Activated CD4-positive, alpha-beta memory T cell treated with anti-CD3 and anti-CD28 coated beads, Interleukin-2, amount 10 ng/mL, durations not matched to agents 7 days and 5 days (primary cell): ENCODE measurements at places on chromosomes 6 and 20.

DNA sequence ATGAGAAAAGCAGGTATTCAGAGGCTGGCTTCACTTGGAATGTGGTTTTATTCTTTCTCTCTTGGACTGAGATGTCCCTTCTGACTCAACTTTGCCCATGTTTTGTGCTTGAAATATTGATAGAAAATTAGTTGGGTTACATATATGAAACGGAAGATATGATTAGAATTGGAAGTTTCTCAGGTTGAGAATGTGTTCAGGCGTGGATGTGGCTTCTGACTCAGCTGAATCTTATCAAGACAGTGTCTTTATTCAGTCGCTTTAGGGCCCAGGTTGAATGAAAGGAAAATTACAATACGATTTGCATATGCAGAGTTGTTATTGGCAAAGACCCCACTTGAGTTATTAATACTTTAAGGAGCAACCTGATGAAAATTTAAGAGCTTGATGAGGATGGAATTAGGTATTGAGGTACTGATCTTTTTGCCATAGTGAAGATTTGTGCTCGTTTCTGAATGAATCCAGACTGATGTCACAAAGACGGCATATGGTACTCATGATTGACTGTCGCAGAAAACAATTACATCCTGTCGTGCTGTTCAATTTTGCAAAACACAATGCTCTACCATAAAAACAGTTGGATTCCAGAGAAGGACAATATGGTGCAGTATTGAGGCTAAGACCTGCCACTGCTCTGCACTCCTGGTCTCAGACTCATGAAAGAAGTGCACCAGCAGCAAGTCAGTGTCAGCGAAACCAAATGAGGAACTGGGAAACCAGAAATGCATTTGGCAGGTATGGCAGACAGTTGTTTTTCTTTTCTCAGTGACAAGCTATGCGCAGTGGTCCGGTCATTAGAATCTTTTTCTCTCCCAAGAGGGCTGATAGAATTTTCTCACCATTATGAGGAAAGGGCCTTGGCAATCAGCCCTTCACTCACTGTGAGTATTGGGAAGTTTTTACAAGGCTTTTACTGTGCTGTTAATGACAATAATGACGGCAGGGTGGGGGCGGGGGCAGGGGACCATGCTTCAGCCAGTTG is 158.3 kb downstream of the DOK5 start:
- DNase-seq = no peak
- H3K27ac ChIP-seq = no peak overlapping the region
- H3K27me3 ChIP-seq = no peaks in the 10 kb centered on the region

DNA sequence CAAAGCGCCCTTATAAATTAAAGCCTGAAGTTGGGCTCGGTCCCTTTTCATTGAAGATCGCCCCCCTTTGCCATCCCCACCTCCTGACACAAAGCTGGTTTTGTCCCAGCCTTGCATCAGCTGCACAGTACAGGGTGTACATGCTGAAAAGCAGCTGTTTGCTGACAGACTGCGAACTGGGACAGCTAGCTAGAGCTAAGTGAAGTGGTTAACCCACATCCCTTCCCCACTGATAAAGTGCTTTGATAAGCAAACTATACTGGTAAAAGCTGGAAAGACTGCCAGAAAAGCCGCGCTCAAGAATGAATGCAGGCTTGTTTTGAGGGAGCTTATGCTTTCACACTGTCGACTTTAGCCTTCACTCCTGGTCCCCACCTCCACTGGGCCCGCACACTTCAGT is 207.3 kb downstream of the GMDS start:
- peaks cover 3% of the 10 kb centered on the region for H3K36me3 ChIP-seq
- no peak overlapping the region for H3K27ac ChIP-seq
- H3K4me1 ChIP-seq = peaks cover 25% of the 10 kb centered on the region
- H3K27me3 ChIP-seq = peaks cover 7% of the 10 kb centered on the region
- DNase-seq = peak; percentile 60

GRCh38 chr6:17165383-17165782 is 63.5 kb downstream of the STMND1 start:
- H3K4me3 ChIP-seq = no peak overlapping the region
- no peak for DNase-seq
- no peaks in the 10 kb centered on the region for H3K4me1 ChIP-seq
- no peak overlapping the region for H3K27ac ChIP-seq

GRCh38 chr6:52595000-52595795 is 18.3 kb upstream of the TRAM2 start:
- no peaks in the 10 kb centered on the region for H3K36me3 ChIP-seq
- no peak for DNase-seq
- no peak overlapping the region for H3K4me3 ChIP-seq
- no peak overlapping the region for H3K27ac ChIP-seq

DNA sequence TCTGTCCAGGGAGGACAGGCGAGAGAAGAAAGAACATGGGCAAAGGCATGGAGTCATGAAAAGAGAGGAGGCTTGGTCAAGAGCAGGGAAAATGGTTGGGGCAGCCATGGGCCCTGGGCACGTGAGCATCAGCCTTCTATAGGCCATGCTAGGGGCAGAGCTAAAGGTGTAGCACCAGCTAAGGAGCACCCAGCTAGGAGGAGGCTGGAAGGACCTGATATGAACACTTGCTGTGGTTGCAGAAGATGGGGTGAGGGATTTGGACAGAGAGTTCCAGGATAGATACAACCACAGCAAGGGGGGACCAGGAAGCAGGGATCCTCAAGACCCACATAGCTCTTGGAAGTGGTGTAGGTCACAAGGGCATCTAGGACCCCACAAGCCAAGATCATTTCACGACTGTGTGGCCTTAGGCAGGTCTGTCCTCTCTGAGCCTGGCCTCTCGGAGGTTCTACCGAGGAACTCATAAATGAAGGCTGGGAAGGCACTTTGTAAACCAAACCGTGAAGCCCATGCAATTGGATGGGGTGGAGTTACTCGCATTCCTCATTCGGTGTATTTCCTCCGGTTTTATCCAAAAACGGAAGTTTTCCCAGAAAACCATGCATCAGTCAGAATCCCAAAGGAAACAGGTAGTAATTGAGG is 74.0 kb upstream of the TOP1 start:
- H3K27me3 ChIP-seq = peaks cover 7% of the 10 kb centered on the region
- peaks cover 6% of the 10 kb centered on the region for H3K36me3 ChIP-seq
- H3K4me1 ChIP-seq = peaks cover 5% of the 10 kb centered on the region
- DNase-seq = no peak
- H3K4me3 ChIP-seq = no peak overlapping the region

DNA sequence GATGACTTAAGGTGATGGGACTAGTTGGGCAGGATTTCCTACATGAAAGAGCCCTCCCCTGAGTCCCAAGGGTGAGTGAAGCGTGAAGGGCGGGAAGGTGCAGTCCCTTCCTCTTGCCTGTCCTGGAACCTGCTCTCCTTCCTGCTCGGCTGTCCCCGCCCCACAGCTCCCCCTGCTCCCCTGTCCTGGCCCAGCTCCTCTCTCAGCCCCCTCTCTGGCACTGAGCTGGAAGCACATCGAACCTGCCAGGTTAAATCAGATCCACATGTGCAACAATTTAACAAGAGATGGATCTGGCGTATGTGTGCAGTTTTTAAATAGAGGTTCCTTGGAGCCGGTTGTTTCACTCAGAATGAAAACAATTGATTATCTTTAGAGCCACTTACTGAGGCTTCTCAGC is 95.0 kb downstream of the LRFN2 start:
- no peaks in the 10 kb centered on the region for H3K4me1 ChIP-seq
- H3K36me3 ChIP-seq = no peaks in the 10 kb centered on the region
- no peak overlapping the region for H3K27ac ChIP-seq

GRCh38 chr6:134814076-134814695 is 135.7 kb downstream of the ALDH8A1 start:
- no peaks in the 10 kb centered on the region for H3K4me1 ChIP-seq
- no peak for DNase-seq
- H3K4me3 ChIP-seq = no peak overlapping the region
- no peaks in the 10 kb centered on the region for H3K36me3 ChIP-seq

- no peaks in the 10 kb centered on the region for H3K36me3 ChIP-seq
- H3K4me1 ChIP-seq = no peaks in the 10 kb centered on the region
- H3K27me3 ChIP-seq = no peaks in the 10 kb centered on the region
- DNase-seq = no peak
- no peak overlapping the region for H3K4me3 ChIP-seq
Measured at GRCh38 chr6:121112356-121112755, 221.9 kb downstream of the TBC1D32 start.

GRCh38 chr6:80214436-80215022 is 108.1 kb downstream of the BCKDHB start:
- H3K4me3 ChIP-seq = no peak overlapping the region
- peaks cover 13% of the 10 kb centered on the region for H3K4me1 ChIP-seq
- no peaks in the 10 kb centered on the region for H3K27me3 ChIP-seq
- H3K36me3 ChIP-seq = no peaks in the 10 kb centered on the region

DNA sequence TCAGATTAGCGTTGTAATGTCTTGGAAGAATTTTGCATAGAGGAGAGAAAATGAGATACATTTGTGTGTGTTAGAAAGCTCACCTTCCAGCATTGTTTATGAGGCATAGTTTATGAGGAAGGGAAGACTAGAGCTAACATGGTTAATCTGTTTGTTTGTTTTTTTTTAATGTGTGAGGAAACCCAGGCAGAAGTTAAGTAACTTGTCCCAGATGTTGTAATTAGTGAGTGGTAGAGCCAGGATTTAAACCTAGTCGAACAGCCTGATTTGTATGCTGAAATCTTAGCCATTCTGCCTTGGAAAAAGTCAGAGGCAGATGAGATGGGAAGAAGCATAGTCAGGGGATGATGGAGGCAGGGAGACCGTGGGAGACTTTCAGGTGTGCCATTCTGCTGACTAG is 29.1 kb downstream of the NDUFAF5 start:
- no peak overlapping the region for H3K27ac ChIP-seq
- peaks cover 35% of the 10 kb centered on the region for H3K36me3 ChIP-seq
- no peak overlapping the region for H3K4me3 ChIP-seq
- DNase-seq = no peak

DNA sequence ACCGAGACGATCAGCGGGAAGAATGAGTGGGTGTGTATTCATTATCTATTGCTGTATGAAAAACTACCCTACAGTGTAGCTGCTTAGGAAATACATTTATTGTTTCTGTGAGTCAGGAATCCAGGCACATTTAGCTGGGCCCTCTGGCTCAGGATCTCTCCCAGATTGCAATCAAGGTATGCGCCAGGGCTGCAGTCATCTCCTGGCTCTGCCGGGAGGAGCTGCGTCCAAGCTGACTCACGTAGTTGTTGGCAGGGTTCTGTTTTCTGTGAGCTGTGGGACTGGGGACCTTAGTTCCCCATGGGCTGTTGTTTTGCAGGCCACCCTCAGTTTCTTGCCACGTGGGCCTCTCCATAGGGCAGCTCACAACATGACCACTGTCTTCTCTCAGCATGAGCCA is 68.2 kb upstream of the FUCA2 start:
- H3K27ac ChIP-seq = no peak overlapping the region
- no peaks in the 10 kb centered on the region for H3K27me3 ChIP-seq
- H3K4me3 ChIP-seq = no peak overlapping the region
- DNase-seq = no peak
- peaks cover 15% of the 10 kb centered on the region for H3K4me1 ChIP-seq

- H3K4me3 ChIP-seq = no peak overlapping the region
- H3K4me1 ChIP-seq = peaks cover 14% of the 10 kb centered on the region
- no peaks in the 10 kb centered on the region for H3K27me3 ChIP-seq
Measured at GRCh38 chr20:49866051-49866450, 49.3 kb downstream of the SPATA2 start.

GRCh38 chr20:48128436-48128835 is 343.2 kb upstream of the SULF2 start:
- H3K4me1 ChIP-seq = no peaks in the 10 kb centered on the region
- no peaks in the 10 kb centered on the region for H3K36me3 ChIP-seq

- no peaks in the 10 kb centered on the region for H3K27me3 ChIP-seq
- no peaks in the 10 kb centered on the region for H3K4me1 ChIP-seq
- no peak for DNase-seq
- H3K4me3 ChIP-seq = no peak overlapping the region
Measured at GRCh38 chr6:122035173-122035572, 364.3 kb upstream of the HSF2 start.

- H3K27ac ChIP-seq = no peak overlapping the region
- no peak for DNase-seq
- H3K36me3 ChIP-seq = no peaks in the 10 kb centered on the region
- no peak overlapping the region for H3K4me3 ChIP-seq
- H3K27me3 ChIP-seq = no peaks in the 10 kb centered on the region
Measured at GRCh38 chr20:54727490-54727889, 252.1 kb downstream of the DOK5 start.

DNA sequence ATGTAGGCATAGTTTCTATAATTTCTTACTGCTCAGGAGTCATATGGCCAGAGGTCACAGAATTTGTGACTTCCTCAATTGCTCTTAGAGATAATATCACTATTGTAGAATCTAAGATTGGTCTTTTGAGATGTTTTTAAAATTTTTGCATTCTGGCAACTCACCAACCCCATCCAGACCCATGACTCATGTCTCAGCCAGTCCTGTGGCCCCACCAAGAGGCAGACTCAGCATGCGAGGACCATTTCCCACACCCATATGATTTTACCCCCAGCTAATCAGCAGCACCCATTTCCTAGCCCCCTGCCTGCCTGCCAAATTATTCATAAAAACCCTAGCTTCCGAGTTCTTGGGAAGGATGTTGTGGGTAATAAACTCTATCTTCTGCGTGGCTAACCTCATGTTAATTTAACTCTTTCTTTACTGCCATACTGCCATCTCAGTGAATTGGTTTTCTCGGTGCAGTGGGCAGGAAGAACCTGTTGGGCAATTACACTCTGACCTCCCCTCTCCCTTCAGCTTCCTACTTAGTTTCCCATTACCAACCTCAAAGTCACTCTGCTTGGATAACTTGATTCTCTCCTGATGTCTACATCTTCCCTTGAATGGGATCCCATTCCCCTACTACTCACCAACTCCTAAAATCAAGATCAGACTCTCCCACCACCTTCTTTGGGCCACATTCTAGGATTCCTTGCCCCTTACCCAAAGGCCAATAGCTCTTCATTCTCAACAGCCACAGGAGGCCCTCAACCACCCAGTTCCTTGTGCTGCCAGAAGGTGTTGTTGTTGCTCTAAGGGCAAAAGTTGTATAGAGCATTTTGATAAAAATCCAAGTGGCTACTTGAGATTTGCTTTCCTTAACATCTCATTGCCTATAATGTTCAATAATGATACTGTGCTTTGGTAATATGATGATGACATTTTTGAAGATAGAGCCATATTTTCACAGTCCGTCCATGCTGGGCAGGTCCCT is 16.2 kb upstream of the IYD start:
- H3K27ac ChIP-seq = no peak overlapping the region
- no peaks in the 10 kb centered on the region for H3K36me3 ChIP-seq
- H3K4me3 ChIP-seq = no peak overlapping the region
- H3K27me3 ChIP-seq = peaks cover 10% of the 10 kb centered on the region

- H3K27ac ChIP-seq = no peak overlapping the region
- no peak overlapping the region for H3K4me3 ChIP-seq
- no peaks in the 10 kb centered on the region for H3K27me3 ChIP-seq
Measured at GRCh38 chr6:169918239-169918953, 167.0 kb downstream of the ERMARD start.

- DNase-seq = no peak
- H3K36me3 ChIP-seq = peaks cover 17% of the 10 kb centered on the region
- peaks cover 9% of the 10 kb centered on the region for H3K4me1 ChIP-seq
- no peaks in the 10 kb centered on the region for H3K27me3 ChIP-seq
- no peak overlapping the region for H3K27ac ChIP-seq
Measured at GRCh38 chr6:41996997-41997396, 53.3 kb upstream of the TAF8 start.
